Activated T-helper 1 cell treated with Interleukin-2 at 50 U/mL for 16 hours (primary cell): ENCODE measurements at places on chromosomes 16 and 17.
A peak's percentile ranks its signal among the peaks of the same experiment; 100 is the strongest.

GRCh38 chr17:73585583-73585982 lies 58.7 kb downstream of the SDK2 start:
- no peak for DNase-seq

DNA sequence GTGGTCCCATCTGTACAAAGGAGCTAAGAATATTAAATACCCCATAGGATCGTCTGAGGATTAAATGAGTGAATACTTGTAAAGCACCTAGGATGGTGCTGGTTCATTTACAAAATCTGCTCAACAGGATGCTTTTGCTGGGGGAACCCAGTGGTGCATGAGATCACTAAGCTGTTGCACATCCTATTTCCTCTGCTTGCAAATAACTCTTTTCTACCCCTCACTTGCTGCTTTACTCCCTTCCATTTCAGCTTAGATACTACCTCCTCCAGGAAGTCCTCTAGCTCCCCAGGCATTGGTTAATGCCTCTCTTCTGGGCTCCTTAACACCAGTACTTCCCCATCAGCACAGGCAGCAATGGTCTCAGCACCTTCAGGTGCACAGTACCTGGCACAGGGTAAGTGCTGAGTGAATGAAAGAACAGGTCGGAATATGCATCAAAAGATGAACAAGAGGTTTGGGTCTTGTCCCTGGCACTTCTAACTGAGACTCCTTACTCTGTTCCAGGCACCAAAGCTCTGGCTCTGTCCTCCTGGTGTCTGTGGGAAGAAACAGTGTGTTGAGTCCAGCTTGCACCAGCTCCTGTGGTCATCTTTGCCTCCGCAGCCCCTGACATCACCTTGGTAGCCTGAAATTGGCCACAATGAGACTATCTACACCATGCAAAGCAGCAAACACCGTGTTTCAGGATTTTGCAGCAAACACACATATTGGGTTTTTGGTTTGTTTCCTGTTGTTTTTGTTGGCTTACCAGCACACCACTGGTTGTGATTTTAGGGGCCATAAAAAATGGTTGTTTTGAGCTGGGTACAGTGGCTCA lies 24.1 kb upstream of the IL21R start:
- no peak for DNase-seq

DNA sequence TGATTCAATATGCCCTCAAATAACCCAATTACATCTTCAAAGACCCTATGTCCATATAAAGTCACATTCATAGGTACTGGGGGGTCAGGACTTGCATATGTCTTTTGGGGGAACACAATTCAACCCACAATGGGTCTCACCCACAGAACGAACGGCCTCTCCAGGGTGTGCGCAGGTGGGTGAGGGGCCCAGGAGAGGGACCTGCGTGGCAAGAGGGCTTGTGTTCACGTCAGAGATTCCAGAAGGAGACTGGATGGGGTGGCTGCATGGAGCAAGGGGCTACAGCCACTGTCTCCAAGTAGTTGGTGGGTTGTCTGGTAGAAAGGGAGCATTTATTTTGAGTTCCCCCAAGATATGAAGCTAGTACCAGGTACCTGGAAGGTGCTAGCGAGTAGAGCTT lies 212.2 kb downstream of the SEC14L1 start:
- no peak for DNase-seq

- no peak for DNase-seq
These were observed 24.1 kb upstream of the KCNJ16 start for GRCh38 chr17:70050931-70051330.

- no peak for DNase-seq
These were observed 1.8 kb upstream of the GIP start for GRCh38 chr17:48970224-48970623.

DNA sequence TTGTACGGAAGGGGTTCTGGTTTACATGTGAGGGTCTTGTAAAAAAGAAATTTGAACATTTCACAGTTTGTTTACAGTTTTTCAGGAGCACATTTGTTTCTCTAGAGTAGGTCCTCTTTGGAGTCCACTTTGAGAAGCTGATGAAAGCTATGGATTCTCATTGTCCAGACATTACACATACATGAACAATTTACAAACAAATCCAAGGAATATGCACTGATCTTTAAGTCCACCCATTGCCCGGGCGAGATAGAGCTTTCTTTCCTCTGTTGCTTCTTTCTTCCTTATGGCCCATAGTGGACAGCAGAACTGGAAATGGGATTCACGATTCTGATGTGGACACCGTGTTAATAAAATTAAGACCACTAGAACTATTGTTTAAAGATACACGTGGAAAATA lies 1.9 kb downstream of the DCAF7 start:
- DNase-seq, result no peak

- DNase-seq, result no peak
These were observed 43.1 kb downstream of the PIK3R5 start for GRCh38 chr17:8922451-8922850.

DNA sequence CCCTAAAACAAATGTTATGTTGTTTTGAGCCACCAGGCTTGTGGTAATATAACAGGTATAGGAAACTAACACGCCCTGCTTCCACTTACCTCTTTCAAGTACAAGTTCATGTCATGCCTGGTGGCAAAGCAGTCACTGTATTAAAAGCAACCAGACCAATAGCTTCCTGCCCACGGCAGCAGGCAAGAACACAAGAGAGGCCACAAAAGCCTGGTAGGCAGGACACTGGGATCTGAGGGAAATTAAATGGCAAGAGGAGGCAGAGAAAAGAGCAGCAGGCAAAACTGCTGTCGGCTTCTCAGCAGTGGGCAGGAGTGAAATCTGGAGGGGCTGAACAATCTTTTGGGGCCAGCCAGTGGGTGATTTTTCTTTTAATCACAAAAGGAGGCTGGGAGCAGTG lies 2.2 kb downstream of the CYTH1 start:
- DNase-seq, result peak; percentile 44

DNA sequence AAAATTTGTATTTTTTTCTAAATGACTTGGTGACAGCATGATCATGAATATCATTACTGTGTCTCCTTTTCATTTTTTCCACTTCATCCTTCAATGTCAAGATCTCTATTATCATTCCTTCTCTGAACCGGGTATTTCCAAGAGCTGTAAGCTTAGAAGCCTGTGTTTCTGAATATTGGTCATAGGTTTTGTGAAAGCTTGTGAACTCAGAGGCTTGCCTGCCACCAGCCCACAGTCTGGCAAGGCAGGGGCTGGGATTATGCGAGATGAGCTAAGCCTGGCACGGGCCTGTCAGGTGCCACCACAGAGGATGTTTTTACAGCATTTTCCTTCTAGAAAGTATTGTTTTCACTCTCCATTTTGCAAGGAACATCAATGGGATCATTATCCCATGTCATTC lies 92.8 kb downstream of the MYH10 start:
- no peak for DNase-seq

- no peak for DNase-seq
These were observed at the start of gene PIK3R6 for GRCh38 chr17:8867361-8867981. TSS of gene PIK3R6 (minus strand) at chr17:8867674. CDS start at chr17:8849794, 17,880 bp downstream.

GRCh38 chr17:7816926-7817642 lies 16.9 kb upstream of the KDM6B start:
- no peak for DNase-seq

DNA sequence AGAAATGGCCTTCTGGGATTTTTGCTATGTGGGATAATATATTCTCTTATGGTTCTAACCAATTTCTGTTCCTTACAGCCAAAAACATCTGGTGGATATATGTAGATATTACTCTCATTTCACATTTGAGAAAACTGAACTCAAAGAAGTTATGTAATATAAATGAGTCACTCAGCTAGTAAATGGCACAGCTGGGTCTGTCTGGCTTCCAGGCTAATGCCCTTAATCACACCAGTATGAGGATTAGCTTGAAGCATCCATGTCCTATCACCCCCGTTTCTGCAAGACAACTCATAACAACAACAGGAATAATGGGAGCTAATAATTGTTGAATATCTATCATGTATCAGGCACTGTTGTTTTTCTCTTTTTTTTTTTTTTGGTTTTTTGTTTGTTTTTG lies 34.4 kb upstream of the USP7 start:
- DNase-seq, result no peak

DNA sequence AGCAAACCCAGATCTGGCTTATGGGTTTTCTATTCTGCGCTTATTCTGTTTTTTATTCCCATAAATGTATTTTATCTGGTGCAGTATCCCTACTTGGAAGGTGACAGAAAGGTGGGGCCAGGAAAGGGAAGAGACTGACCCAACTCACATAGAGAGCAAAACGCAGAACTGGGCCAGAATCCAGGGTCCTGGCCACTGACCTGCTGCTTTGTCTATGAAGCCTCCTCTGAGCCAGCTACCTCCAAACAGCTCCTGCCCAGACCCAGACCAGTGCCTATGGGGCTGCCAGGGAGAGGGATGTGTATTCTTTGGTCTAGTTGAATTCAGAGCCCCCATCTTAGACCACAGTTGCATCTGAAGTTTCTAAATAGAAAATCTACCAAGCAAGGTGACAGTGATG lies 36.4 kb upstream of the CES5A start:
- no peak for DNase-seq

GRCh38 chr17:39777534-39778365 lies 40.0 kb downstream of the GRB7 start:
- DNase-seq, result no peak

- DNase-seq, result no peak
These were observed 12.8 kb downstream of the PHF12 start for GRCh38 chr17:28938552-28938951.

GRCh38 chr16:57472665-57473060 lies 10.2 kb downstream of the POLR2C start:
- DNase-seq, result no peak

GRCh38 chr17:56317351-56318208 lies 164.3 kb downstream of the ANKFN1 start:
- no peak for DNase-seq

- DNase-seq, result no peak
These were observed 895 bp downstream of the BRD7 start for GRCh38 chr16:50367777-50368409.

DNA sequence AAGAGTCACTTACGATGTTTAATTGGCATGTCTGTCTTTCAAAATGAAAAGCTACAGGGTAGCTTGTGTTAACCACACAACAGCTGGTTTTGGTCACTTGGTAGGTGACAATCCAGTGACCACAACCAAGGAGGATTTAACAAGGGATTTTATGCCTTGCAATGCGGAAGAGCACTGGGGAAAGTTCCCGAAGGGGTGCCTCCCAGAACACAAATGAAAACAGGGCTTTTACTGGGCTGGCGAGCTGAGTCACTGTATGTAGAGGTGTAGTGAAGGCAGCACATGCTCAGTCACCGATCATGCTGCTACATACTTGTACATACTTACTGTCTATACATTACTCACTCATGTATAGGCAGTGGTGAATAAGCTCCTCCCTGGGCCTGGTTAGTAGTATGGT lies 483.5 kb downstream of the CDH13 start:
- DNase-seq, result no peak

DNA sequence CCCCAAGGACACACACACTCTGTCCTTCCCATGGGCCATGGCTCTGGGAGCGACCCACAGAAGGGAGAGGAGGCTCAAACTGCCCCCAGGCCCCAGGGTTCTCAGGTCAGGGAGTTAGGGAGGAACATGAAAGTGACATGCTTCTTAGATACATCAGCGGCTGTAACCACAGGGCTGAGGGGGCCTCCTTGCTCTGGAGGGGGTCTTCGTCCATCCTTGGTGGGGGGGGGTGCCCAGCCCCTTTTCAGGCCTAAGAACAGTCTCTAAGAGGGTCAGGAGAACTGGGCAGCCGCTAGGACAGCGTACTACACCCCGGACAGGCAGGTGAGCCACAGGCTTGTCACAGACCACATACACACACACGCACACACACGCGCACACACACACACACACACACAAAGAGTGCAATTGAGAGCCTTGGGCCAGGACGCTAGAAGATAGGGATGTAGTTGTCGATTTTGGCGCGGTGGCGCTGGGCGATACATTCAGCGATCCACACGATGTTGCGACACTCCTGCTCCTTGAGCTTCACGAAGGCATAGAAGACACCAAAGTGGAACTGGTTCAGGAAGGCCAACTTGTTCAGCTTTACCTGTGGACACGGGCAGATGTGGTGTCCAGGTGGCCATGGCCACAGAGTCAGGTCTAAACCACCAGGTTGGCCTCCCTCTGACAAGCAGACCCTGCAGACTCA lies 7.3 kb downstream of the HSD11B2 start:
- DNase-seq, result no peak

DNA sequence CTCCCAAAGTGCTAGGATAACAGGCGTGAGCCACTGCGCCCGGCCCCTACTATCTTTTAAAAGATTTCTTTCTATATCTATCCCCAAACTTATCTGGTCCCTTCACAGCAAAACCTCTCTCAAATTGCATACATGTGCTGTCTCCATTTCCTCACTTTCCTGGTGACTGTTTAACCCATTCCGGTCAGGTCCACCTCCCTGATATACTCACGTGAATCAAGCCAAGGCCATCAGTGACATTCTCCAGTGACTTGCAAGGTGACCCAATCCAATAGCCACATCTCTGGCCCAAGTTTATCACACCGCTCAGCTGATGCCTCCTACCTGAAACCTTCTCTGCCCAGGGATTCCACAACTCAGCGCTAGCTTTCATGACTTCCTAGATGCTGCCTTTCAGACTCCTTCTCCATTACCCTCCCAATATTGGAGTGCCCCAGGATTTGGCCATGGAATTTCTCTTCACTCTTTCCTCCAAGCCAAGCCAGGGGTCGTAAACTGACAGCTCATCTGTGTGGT lies 1.4 kb upstream of the CTCF start:
- DNase-seq, result no peak
